NCI-H187 treated with DMSO at 0.1 percent for 48 hours (cell line): ENCODE measurements at places on chromosomes 1 and 21.

- no peak for DNase-seq
Observed at GRCh38 chr1:235835226-235835625, 31.5 kb downstream of the LYST start.

- DNase-seq, result no peak
Observed at GRCh38 chr1:94463765-94464330, 45.7 kb downstream of the ABCD3 start.

DNA sequence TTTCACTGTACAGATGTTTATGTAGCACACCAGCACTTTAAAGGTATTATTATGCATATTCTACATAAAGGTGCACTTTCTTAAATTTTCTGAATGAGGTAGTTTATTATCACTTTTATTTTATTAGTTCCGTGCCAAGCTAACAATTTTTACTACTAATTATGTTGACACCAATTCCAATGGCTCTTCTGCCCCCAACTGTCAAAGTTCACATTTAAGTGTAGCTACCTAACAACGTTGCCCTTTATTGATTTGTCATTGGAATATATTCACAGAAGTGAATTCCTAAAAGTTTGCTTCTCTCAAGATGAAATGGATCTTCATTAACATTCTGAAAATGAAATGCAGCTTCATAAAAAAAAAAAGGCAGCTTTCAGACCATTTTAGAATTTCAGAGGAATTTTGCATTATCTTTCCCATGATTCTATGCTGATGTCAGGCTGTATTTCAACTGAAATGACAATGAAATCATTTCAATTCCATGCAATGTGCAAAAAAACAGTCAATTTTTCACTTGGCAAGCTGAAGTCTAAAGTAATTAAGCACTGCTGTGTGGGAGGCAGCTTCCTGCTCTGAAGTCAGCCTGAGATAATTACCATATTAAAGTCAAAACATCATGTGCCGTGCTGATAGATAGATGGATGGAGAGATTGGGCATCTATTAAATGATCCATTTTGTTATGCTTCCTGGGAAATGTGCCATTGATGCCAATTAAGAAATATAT, 229.2 kb downstream of the TTLL7 start:
- DNase-seq, result no peak

DNA sequence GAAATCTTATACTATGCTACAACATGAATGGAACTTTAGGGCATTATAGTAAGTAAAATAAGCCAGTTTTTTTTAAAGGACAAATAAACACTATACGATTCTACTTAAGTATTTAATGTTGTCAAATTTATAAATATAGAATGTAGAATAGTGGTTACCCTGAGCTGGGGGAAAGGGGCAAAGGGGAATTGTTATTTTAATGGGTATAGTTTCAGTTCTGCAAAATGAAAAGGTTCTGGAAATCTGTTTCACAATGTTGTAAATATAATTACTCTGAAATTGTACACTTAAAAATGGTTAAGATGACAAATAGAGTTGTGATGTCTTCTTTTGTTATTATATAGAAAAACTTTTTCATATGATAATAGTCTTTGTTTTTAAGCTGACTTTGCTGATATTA, 366.3 kb downstream of the MRPL39 start:
- no peak for DNase-seq

- no peak for DNase-seq
Observed at GRCh38 chr1:44288883-44289282, 66.2 kb downstream of the ERI3 start.

- peak; percentile 12 for DNase-seq
Observed at GRCh38 chr1:57711326-57711725, 287.5 kb upstream of the DAB1 start.

GRCh38 chr1:194419721-194420120, 1233.3 kb upstream of the B3GALT2 start:
- no peak for DNase-seq

GRCh38 chr1:157658571-157658970, 42.0 kb downstream of the FCRL3 start:
- DNase-seq, result no peak

DNA sequence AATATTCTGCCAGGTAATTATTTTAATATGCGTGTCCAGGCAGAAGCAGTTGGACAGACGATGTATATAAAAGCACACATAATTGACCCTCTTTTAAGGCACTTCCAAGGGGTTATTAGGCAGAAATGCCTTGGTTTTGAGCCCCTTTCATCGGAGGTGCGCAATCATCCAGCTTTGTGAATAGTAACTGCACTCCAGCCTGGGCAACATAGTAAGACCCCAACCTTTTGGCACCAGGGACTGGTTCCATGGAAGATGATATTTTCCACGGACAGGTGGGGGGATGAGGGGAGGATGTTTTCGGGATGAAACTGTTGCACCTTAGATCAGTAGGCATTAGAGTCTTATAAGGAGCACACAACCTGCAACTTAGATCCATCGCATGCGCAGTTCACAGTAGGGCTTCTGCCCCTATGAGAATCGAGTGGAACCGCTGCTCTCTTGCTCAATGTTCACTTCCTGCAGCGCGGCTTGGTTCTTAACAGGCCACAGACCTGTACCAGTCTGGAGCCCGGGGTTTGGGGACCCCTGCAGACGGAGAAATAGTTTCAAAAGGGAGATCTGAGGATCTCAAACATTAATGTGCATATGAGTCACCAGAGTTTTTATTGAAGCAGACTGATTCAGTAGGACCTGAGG, 1.8 kb upstream of the MCOLN2 start:
- DNase-seq, result no peak

DNA sequence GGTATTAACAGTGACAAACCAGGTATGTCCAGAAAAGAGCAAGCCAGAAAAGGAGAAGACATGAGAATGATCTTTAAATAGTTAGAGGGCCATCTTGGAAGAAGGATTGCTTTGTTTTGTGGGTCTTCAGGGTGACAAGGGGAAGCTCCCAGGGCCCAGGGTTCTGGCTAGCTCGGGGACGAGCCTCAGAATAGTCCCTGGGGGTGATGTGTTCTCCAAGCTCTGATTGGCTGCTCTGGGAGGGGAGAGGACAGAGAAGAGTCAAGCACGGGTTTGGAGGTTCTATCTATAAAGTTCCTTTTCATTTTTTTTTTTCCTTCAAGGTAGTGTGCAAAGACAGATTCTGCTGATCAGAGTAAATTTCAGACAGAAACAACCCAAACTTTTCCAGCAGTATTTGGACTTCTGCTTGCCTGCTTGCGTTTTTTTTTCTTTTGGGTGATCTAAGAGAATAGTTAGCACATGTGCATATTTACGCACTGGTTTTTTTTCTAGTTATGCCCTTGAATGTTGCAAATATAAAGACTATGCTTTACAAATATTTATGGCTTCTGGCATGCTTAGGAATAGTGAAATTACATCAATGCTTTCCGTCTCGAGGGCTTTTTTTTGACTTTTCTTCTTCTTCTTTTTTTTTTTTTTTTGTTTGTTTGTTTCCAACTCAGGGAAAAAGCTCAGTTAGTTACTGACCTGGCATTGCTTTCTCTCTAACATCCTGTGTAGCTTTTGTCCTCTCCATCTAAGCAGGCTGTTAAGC, 59.7 kb downstream of the ROR1 start:
- DNase-seq, result no peak

GRCh38 chr1:147545133-147545532, 3.8 kb downstream of the BCL9 start:
- DNase-seq, result no peak

DNA sequence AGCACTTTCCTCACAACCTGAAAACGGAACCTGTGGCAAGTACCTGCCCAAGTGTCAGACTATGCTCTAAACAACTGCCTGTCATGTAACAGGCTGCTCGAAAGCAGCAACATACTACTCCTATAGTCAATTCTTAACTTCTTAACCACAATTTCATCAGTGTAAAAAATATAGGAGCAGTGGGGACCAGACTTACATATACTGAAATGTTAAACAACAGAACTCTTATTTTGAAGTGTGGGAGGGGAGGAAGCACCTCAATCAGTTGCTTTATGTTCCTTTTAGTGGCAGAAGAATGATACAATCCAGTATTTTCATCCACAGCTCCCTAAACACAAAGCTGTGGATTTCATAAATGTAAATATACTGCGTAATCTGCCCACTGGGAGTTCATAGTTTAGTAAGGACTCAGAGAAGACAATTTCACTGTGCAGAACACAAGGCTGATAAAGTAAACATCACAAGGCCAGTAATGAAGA, 44.2 kb downstream of the WLS start:
- DNase-seq, result no peak

GRCh38 chr1:16145662-16146278, 10.1 kb downstream of the EPHA2 start:
- DNase-seq, result no peak

DNA sequence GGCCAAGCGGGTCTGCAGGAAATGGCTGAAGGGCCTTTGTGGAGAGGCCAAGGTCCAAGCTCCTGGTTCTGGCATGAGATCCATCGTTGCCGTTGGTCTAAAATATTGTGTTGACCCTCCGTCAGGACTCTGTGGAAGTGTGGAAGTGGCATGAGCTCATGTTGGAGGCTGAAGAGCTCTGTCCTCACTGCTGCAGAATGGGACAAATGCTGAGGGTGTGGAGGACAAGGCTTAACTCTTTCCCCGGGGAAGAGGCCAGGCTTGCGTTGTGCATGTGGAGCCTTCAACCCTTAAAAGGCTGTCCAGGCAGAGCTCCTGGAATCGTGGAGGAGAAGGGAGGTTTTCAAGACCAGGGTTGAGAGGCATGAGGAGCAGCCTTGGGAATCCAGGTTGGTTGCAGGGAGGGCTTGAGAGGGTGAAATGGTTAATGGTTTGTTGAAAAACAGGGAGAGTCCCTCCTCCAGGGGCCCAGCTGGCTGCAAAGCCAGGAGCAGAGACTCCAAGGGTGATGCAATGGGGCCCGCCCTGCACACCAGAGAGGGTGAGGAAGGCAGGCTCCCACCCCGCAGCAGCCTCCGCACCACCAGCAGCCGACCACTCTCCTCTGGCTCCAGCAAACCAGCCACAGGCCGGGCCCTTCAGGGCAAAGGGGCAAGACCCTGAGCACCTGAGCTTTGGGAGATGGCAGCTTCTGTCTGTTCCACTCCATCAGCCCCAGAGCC, 6.7 kb upstream of the AHCYL1 start:
- no peak for DNase-seq

- no peak for DNase-seq
Observed at GRCh38 chr1:194535369-194535768, 1349.0 kb upstream of the B3GALT2 start.

DNA sequence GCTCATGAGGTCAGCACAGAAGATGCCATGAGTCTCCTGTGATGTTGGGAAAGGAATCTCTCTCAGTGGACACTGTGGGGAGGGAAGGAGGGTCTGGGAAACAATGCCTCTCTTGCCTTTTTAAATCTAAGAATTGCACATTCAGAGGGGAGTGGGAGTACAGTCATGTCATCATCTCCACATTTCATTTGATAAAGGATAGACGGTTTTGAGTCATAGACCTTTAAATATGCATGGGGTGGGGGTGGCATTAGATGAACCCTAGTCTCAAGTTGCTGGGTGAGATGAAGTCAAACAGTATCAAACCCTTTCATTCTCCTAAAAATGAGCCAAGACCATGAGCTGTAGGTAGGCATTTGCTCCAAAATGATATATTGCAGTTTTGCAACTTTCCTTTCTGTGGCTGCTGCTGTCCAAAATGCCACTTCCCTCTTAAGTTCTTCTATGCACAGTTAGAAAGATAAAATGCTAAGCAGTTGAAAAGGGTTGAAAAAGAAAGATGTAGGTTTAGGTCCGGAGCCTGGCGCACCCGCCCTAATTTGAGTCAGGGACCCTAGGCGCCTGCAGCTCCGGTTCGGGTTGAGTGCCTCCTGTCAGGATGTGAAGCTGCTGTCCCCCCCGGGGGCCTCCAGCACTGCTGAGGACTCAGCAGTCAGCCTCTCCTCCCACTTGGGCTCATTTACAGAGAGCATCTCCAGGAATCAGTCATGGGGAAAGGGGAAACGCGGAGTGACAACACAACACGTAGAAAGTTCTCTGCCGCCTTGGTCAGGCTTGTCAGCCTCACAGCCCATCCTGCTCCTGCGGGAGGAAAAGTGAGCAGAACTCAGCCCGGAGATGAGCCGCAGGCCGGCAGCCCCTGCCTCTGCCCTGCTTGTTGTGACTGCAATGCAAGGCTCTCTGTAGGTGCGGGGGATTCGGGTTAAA, 479.3 kb upstream of the RUNX1 start:
- no peak for DNase-seq

GRCh38 chr1:117652421-117652820, 46.6 kb downstream of the TENT5C start:
- no peak for DNase-seq

DNA sequence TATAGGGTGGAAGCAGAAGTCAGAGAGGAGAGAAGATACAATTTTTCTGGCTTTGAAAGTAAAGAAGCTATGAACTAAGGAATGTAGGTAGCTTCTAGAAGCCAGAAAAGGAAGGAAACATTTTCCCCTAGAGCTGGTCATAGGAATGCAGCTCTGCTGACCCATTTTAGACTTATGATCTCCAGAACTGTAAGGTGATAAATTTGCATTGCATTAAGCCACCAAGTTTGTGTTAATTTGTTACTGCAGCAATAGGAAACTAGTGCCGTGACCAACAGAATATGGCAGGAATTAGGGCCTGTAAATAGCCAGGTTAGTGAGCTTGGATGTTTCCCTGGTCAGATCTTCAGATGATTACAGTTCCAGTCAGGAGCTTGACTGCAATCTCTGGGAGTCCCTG, 244.3 kb upstream of the C1orf105 start:
- no peak for DNase-seq

DNA sequence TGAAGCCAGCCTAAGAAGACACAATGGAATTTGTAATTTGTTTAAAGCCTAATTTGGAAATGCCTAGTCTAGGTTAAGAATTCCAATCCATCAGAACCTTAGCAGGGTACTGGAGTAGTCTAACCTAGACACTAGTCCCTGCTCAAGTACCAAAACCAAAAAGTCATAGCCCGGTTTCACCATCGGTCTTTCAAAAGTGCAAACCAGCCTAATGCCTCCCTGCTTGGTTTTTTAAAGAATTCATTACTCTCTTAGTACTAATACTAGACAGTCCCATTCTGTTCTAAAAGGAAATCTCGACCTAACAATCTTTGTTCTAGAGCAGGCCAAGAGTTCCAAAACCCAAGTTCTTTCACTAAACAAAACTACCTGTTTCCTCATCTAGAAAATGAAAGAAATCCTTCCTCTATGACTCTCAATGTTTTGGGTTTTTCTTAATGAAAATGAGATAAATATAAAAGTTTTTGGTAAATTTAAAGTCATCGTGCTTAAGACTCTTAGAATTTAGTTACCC, 2.6 kb downstream of the PUM1 start:
- no peak for DNase-seq

DNA sequence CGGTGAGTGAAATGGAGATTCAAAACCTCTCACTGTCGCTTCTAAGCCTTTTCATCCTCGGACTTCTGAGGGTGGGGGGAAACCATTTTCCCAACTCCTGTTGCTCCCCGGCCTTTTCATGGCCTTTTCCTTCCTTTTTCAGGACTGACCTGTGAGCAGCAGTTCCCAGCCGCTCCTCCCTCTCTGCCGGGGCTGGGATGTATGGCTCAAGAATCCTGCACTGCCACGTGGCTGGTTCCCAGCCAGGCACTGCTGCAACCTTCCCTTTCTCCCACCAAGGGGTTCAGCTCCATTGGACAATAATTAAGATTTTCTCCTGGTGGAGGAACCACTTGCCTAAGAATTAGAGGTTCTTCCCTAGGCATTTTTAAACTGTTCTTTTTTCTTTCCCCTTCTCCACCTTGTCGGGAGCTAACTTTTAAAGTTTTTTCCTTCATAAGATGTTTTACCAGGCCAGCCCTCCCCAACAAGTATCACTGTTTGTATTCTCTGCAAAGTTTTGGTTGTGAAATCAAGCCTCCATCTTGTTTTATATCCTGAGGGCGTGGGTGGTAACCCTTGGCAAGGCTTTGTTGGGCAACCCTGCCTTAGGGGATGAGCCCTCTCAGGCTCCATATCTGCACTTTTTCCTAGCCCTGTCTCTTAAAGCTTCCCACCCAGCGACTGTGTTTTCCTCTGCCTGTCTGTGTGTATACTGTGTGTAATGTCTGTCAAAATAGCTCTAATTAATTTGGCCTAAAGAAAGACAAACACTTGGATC, 1166.6 kb upstream of the ADGRL2 start:
- DNase-seq, result no peak
